ENCODE measurements at places on chromosomes 11 and 22.

- no peak for DNase-seq
Measured at GRCh38 chr11:30605036-30605605, 19.0 kb upstream of the MPPED2 start.

- DNase-seq = peak; percentile 98
Measured at GRCh38 chr22:43789452-43789851, 22.7 kb downstream of the EFCAB6 start.

DNA sequence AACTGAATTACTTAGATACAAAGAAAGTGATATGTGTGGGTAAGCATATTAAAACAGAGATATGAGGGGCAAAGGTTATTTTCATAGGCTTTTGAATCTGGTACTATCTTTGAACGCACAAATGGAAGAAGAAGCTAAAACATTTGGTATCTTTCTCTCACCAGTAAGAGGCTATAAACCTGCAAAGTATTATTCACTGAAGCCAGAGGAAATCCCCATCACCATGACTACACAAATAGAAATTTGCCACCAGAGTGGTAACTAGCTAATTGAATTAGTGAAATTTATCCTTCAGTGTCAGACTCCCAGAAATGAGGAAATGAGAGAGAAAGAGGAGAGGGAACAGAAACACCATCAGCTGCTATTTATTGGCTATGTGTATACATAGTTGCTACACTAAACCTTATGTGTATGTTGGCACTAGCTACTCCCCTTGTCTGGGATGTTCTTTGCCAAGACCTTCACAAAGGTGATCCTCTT is 503.4 kb downstream of the DLG2 start:
- DNase-seq = peak; percentile 9

DNA sequence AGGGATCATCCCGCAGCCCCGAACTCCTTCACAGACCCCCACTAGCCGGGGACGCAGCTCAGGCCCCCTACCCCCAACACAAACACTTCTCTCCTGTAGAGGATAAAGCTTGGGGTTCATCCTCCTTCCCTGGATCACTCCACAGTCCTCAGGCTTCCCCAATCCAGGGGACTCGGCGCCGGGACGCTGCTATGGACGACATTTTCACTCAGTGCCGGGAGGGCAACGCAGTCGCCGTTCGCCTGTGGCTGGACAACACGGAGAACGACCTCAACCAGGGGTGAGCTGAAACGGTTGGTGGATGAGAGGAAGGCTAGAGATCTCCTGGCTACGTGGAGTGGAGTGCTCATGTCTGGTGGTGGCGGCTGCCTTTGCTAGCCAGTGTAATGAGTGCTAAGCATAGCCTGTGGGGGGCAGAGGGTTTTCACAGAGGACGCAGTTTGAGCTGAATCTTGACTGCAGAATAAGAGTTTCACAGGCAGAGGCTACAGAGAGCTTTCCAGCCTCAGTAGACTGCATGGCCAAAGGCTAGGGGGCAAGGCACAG is 580 bp downstream of the ILK start:
- no peak for DNase-seq

DNA sequence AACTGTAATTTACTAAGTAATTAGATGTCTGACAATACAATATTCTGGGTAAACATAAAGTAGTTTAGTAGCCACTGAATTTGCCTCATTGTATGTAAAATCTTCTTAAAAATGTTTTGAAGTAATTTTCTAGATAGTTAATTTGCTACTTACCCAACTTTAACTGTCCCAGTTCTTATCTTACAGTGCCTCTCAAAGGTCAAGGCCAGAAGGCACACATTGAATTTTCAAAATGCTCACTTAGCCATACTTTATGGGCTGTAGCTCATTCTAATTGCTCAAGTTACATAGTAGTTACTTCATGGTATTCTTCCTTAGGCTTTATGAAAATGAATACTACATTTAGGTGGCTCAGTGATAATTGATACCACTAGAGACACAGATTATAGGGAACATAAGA is 666.6 kb downstream of the CNTN5 start:
- no peak for DNase-seq

DNA sequence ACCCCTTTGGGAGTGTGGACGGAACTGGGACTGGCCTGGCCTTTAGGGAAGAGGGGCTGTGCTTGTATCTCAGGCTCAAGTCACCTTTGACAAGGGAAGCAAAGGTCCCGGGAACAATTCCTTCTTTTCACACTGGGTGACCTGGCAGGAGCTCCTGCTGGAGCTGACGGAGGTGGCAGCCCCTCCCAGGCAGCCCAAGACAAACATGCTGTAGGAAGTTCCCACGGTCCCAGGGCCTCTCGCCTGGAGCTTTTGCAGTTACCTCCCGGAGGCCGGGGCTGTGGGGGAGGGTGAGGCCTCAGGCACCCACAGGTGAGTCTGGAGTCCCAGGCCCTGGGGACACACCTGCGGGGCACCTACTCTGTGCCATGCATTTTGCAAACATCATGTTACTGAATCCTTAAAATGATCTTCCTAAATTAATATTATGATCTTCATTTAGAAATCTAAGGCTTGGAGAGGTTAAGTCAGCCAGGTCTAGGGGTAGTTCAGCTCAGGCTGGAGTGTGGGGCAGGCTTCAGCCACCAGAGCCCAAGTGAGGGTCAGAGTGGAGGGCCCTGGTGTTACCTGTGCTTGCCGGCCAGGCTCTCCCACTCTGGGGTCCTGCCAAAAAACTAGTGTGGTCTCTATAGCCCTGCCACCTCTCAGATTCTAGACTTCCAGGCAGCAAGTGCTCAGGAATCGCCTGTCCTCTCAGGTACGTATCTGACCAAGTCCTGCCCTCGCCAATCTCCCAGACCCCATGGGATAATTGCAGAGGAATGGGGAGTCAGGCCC is 15.7 kb upstream of the MYEOV start:
- no peak for DNase-seq

DNA sequence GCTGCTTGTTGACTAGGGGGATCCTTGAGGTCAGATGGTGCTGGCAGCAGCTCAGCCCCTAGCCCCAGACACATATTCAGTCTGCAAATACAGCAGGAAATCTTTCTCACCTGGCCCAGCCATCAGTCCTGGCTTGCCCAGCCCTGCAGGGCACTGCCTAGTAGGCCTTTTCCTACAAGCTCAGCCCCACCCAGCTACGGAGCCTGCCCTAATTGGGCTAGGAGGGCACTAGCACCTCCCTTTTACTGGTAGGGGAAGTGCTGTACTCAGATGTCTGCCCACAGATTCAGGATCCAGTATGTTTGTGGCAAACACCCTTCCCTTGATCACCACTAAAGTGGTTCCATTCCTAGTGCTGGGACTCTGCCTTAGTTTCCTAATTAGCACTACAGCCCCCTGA is 257.1 kb upstream of the CADM1 start:
- no peak for DNase-seq

- DNase-seq = no peak
Measured at GRCh38 chr22:46972256-46972655, 209.8 kb downstream of the TBC1D22A start.

Measured in epithelial cell of proximal tubule (primary cell).